ENCODE measurements at places on chromosomes 2 and 18.

- DNase-seq = no peak
Measured at GRCh38 chr2:207871506-207871905, 101.8 kb upstream of the FZD5 start.

DNA sequence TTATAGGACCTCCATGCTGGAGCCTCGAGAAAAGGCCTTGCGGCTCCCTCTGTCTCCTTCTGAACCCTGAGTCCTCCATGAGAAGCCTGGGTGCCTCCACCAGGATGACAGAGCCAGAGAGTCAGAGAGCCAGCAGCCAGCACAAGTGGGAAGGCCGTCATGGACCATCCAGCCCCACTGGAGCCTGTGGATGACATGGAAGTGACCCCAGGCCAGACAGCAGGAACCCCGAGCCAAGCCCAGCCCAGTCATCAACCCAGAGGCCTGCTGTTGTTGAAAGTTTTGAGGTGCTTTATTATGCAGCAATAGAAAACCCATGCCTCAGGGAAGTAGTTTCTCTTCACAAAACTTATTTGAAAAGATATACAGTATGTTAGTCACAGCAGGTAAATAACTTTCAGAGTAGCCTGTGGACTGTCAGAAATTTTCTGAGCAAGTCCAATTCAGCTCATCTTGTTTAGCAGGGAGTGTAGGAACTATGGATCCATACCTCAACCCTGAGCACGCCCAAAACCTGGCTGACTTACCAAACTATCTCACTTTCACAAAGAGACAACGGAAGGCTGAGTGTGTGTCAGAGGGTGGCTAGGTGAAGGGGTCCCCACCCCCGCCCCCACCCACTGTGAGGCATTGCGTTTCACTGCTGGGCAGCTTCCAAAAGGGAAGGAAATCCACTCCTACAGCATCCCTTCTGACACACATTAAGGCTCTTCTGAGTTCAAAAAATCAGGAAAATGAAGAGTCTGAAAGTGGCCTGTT lies 79.9 kb upstream of the NDUFV2 start:
- DNase-seq = no peak

- DNase-seq = no peak
Measured at GRCh38 chr2:177427316-177427715, 34.7 kb downstream of the AGPS start.

GRCh38 chr2:190534310-190535120 lies at the start of gene NEMP2:
NEMP2 (minus strand) TSS chr2:190534722; CDS start chr2:190534655, 67 bp downstream.
- DNase-seq = peak; percentile 90

DNA sequence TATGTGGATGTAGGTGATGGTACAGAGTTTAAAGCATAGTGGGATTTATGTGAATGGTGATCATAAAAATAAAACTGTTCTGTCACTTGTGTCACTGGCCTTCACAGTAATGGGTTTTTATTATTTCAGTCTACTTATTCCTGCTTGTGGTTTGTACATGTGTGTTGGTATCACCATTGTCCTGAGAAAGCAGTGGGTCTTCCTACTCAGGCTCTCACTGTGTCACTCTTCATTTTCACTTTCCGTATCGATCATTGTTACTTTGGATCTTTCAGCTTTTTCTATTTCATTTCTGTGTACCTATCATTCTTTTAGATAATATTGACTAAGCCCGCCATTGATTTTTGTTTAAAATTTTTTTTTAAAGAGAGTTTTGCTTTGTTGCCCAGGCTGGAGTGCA lies 7.4 kb downstream of the MRPL30 start:
- no peak for DNase-seq

DNA sequence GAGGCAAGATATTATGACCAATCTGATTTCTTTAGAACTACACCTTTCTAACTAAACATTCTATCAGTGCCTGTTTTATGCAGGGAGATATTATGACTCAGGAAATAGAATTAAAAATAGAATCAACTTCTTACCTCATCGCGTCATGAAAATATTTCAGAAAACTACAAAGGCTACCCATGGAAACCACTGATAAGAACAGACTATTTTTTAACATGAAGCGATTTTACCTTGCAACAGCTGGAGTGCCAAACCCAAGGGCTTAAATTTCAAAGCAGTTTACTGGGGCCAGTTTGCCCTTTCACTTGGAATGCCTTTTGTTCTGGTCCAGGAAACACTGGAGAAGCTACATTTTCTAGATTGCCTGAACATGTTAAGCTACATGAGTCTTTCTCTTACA lies 304.8 kb upstream of the CCDC68 start:
- DNase-seq = no peak

- DNase-seq = no peak
Measured at GRCh38 chr2:221518201-221518934, 53.7 kb downstream of the EPHA4 start.

GRCh38 chr2:113064898-113065297 lies 2.9 kb upstream of the IL1F10 start:
- DNase-seq = no peak

- DNase-seq = no peak
Measured at GRCh38 chr2:149808556-149808955, 221.0 kb upstream of the MMADHC start.

GRCh38 chr2:20433249-20433648 lies 13.6 kb upstream of the RHOB start:
- DNase-seq = no peak

Data from mucosa of descending colon (tissue), 3 donors.